ENCODE measurements at places on chromosomes 1 and 21.

- no peak for DNase-seq
Measured at GRCh38 chr1:167587342-167587741, 33.8 kb upstream of the CREG1 start.

- no peak for DNase-seq
Measured at GRCh38 chr1:43451157-43451591, 2.6 kb downstream of the HYI start.

- DNase-seq, result no peak
Measured at GRCh38 chr1:215076322-215076721, 6.2 kb upstream of the KCNK2 start.

- DNase-seq, result no peak
Measured at GRCh38 chr1:202282025-202282371, 59.7 kb downstream of the UBE2T start.

- no peak for DNase-seq
Measured at GRCh38 chr1:14880456-14881316, 272.9 kb upstream of the TMEM51 start.

Measured in anterior cingulate cortex (tissue), 58 donors.